ENCODE measurements at places on chromosomes 2 and 18. TPM values are rescaled to one million over a fixed set of nuclear protein-coding genes. Genes with fewer than 3 reads are reported as not detected.

Gene ALLC
- total RNA-seq: not detected

Gene SMC6
- total RNA-seq: 16.0 TPM

Gene CYP1B1
- 69.4 TPM for total RNA-seq

DNA sequence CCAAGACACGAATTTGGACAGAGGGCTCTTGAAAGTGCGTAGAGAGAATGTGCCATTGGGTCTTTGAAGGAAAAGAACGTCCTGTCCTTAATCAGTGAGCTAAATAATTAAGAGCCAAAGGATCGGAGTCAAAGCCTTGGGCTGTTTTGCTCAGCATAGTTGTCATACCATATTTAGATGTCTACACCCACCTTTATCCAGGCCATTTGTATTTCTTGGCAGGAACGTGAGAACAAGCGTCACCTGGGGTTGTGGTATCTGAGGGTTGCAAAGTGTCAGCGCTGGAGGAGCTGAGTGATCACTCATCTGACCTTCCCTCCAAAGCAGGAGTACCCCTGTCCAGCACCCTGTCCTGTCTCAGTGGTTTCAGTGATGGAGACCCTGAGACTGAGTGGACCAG lies 4.5 kb downstream of the LPIN1 start:
- no peak for DNase-seq

GRCh38 chr2:55164534-55165480 lies 67.3 kb downstream of the CLHC1 start:
- no peak for DNase-seq

DNA sequence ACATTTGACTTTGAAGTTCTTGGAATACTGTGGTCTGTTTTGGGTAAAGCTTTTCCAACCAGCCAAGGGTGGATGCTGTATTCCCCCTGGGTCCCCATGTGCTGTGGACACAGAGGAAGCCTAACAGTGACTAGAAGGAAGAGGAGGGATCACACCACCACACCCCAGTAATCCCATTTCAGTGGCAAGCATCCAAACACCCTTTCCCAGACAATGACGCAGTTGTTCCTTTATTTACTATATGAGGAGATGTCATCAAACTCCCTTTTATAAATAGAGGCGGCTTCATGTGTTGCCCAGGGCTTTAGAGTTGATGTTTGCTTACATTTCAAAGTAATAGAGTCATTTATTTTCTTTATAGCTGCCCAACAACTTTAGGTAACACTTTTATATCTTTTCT lies 959.4 kb upstream of the GYPC start:
- no peak for DNase-seq

DNA sequence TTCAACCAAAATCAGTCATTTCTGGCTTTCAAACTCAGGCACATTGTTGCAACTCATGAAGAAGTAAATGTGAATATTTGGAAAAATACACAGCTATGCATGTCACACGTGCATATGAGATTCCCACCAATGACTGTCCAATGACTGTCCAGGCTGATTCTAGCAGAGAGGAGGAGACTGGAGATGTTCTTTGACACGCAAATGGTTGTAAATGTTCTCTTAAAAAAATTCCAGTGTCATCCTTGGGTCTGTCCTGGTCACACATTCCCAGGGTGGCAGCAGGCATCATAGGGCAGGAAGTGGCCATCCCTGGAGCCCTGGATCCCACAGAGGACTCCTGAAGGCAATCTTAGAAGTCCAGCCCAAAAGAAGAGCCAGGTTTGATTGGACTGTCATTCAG lies 40.9 kb downstream of the TWIST2 start:
- no peak for DNase-seq

DNA sequence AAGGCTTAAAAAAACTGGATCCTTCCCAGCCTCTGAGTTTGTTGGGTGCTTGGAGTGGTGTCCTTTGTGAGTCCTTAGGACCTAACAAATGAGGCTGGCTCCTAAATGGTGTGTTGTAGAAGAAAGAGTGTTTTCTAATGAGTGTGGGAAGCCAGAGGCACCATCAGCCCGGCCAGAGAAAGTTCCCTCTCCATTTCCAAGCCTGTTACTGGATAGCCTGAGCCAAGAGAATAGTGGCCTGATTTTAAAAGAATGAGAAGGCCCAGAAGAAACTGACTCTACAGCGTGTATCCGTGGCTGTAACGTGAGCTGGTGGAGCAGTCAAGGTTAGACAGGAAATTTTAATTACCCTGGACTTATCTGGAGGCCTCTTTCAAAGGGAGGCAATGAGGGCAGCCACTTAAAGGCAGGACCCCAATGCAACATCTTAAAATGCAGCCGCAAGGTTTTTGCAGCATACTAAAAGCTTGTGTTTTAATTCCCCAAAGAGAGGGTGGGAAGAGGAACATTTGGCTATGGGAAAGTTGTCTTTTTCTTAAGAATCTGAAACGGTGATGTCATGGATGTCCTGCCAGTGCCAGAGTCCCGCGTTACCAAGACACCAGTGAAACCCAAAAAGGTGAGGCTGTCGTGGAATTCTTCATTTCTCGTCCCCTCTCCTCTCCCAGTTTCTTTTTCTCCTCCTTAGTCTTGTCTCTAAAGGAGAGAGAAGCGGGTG lies 4.6 kb downstream of the EFHD1 start:
- DNase-seq: no peak
